ENCODE measurements at places on chromosomes 2 and 18.
A peak's percentile ranks its signal among the peaks of the same experiment; 100 is the strongest.

DNA sequence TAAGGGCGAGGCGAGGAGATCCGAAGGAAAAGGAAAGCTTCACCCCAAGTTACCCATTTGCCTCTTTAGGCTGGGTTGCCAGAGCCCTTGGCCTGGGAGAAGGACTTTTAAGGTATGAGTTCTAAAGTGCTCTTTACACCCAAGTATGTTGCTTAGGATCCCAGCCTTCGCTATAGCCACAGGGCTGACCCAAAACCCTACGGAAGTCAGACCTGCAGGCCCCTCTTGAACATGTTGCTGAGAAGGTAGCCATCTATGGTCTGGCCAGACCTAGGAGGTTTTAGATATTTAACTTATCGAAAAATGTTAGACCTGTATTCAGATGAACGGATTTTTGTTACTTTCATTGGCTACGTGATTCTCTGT lies 95.4 kb downstream of the PMS1 start:
- no peak for DNase-seq

GRCh38 chr2:154911729-154912128 lies 213.2 kb downstream of the KCNJ3 start:
- no peak for DNase-seq

GRCh38 chr2:38581193-38582147 lies 21.3 kb downstream of the HNRNPLL start:
- DNase-seq: peak; percentile 47

GRCh38 chr18:41955688-41956087 lies 654 bp downstream of the PIK3C3 start:
- DNase-seq: no peak

DNA sequence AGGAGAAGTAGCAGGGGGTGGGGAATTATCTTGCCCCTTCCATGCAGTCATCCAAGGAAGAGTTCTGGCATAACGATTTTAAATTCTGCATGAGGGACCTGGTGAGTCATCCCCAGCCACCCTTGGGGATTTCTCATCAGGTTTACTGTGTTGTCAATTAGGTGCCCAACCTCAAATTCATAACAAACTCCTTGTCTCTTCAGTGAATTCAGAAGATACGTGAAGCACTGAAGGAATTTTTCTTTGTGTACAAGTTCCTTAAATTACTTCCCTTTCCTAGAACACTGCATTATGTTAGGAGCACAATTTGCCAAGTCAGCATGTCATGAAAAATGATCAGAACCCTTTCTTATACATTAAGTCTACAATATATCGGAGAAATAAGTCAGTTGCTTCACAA lies 70.8 kb upstream of the NOSTRIN start:
- DNase-seq: no peak

GRCh38 chr2:18077704-18078103 lies 199.2 kb downstream of the KCNS3 start:
- no peak for DNase-seq

GRCh38 chr18:23588836-23589560 lies 2.7 kb upstream of the NPC1 start:
- no peak for DNase-seq

GRCh38 chr2:70553334-70553583 lies 367 bp downstream of the TGFA start:
- DNase-seq: no peak

GRCh38 chr2:192570788-192571187 lies 376.1 kb upstream of the TMEFF2 start:
- DNase-seq: no peak

GRCh38 chr2:222606306-222606705 lies 49.6 kb downstream of the FARSB start:
- DNase-seq: no peak

GRCh38 chr2:211836409-211836808 lies 702.2 kb downstream of the ERBB4 start:
- DNase-seq: no peak

DNA sequence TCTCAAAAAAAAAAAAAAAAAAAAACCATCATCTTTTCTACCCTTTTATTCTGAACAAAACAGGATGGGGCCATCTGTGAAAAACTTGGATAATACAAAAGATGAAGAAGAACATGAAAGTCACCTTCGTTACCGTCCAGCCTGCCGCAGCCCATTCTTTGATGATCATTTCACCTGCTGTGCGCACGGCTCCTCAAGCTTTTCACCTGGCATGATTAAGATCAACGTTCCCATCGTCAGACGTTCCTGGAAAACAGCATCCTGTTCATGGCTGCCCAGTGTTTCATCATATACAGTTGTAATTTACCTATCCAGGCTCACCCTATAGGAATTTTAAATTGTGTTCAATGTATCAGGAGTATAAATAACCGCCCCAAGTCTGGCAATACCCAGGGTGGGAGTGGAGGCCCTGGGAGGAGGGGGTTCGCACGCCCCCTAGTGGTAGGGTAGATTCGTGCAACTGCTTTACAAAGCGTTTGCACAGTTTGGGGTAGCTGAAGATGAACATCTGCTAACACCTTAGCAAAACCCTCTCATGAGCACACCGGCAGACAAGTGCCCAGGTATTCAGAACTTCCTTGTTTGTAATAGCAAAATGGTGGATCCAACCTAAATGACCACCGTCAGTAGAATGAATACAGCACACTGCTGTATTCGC lies 49.0 kb upstream of the GLI2 start:
- DNase-seq: no peak

DNA sequence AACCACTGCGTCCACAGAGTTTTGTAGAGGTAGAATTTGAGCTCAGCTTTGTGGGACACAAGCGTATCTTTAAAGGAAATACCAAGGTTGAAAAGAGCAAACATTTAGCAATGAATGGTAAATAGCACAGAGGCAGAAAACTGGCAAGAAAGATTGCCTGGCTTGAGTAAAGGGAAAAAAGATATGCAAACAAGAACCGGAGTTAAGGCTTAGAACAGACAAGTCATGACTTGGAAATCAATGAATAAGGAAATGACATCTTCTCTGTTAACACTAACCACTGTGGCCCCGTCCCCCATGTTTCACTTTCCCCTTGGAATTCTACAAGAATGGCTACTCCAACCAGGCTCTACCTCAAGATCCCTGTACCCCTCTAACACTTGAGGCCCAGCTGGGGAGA lies 3.8 kb downstream of the STAM2 start:
- DNase-seq: no peak

DNA sequence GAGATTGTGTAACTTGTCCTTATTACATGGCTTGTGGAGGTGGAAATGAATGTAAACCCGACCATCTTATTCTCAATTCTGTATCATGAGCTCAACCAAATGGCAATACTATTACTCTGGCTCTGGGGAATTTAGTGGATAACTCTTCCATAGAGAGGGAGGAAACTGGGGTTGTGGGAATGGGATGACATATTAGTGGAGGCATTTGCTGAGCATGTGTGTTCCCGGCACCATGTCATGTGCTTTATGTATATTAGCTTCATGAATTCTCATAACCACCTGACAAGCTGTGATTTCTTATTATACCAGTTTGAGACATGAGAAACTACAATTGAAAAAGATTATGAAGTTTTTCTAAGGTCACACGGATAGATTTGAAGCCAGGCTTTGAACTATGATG lies 112.8 kb upstream of the TMEFF2 start:
- DNase-seq: no peak

DNA sequence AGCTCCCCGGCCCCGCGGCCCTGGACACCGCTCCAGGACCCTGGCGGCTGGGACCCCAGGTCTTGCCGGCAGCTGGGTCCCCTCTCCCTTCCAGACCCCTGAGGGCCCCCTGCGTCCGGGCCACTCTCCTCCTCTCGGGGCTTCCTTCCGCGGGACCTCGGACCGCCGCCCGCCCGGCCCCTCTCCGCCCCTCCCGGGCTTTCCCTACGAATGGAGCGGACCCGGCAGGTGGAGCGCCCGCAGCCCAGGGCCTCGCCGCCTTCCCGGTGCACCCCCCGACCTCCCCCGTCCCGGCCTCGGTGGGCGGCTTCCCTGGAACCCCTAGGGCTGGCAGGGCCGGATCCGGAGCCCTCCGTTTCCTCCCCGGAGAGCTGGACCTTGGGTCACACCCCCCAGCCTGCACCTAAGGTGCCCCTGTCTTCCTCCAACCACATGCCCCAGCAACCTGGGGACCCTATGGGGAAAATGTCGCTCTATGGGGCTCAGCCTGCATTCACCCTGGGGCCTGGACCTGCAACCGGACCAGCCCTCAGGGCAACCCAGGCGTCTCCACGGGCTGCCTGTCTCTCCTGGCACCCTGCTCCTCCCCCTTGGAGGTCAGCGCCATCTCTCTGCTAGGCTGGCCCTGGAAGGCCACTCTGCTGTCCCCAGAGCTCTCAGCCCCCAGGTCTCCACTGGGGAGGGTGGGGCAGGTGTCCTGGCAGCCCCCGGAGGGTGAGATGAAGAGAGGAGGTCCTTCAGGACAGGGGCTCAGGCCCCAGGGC lies 730 bp downstream of the B3GNT7 start:
- DNase-seq: no peak

DNA sequence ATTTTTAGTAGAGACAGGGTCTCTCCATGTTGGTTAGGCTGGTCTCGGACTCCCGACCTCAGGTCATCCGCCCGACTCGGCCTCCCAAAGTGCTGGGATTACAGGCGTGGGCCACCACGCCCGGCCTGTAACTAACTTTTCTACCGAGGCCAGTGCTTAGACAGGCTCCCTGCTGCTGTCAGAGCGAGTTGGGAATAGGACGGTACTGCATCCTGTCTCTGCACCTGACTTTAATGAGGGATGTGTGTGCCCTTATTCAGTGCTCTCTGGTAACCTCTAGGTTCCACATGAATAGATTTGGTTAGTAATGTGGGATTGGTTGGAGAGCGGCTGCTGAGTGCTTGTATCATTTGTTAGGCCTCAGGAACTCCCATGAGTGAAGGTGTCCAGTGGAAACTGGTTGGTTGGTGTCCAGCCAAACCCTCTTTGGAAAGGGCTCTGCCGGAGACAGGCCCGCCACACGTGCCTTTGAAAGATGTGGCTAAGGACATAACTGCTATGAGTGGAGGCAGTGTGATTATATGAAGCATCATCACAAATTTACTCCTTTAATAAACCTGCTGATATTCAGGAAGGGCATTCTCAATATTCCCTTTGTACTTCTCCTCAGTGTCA lies 36.6 kb downstream of the MYOM1 start:
- DNase-seq: no peak

DNA sequence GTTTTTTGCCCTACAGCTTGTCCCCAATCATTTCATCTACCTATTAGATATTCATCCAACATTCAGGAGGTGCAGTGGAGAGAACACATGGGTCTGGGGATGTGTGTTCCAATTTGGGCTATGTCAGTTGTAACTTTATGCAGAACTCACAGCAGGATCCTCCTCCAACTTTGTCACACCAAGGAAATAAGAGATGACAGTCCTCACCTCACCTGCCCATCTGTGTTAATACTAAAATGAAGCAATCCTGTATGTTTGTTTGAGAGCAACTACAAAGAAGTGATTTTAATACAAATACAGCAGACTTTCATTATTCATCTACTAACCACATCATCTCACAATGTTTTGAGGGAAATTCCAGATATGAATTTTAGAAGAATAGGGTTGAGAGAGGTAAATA lies 126.7 kb downstream of the ARHGAP15 start:
- no peak for DNase-seq

- DNase-seq: no peak
These were observed 35.5 kb upstream of the YWHAQ start for GRCh38 chr2:9666306-9666705.

- no peak for DNase-seq
These were observed 6.5 kb downstream of the TEX261 start for GRCh38 chr2:70988151-70988550.

DNA sequence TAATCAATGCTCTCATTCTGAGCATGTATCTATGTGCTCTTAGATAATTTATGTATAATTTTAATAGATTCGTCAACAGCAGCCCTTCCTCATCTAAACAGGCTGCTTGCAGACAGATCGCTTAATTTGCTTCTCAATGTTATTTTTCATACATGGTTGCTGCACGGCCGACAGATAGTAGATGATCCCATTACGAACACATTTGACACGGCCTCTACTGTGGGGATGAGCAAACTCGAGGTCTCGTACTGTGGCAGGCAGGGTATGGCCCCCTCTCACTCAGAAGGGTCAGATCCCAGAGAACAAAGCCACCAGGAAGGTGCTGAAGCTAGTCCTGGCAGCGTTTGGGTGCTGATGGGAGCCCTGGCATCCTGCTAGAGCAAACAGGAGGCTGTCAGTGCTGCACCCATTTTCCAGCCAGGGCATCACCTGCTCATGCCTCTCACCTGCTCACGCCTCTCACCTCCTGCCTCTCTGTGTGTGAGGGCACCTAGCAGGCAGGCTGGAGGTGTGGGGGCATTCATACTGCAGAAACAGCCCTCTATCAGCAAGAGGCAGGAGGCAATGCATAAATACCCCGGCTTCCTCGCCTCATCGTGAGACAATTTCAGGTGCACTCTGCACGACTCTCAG lies 80.0 kb downstream of the KLHL29 start:
- DNase-seq: no peak

GRCh38 chr2:70828914-70829824 lies 6.4 kb downstream of the CD207 start:
- DNase-seq: no peak

GRCh38 chr2:46495231-46496030 lies 16.1 kb downstream of the TMEM247 start:
- no peak for DNase-seq

DNA sequence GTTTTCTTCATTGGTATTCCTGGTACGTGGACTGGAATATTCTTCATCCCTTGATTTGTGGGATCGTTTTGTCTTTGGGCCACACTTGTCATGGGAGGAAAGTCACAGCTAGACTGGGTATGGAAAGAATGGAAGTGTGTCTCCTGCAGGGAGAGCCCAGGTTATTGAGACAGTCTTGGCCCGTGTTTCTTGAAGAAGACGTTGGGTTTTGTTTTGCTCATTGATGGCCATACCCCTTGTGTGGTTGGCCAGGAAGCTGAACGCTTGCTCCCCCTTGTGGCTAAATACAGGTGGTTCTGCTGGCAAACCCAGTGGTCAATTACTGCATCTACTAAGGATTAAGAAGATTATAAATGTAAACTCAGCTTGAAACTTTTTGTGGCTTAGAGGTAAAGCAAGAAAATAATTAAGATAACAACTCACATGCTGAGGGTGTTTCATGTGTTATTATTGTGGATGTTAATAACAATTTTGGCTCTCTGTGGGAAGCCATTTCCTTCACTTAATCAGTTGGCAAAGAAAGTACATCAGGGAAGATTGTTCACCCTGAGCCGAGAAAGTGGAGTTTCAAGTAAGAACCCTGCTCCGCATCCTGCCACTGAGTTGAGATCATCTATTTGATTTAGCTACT lies 91.8 kb downstream of the NEDD4L start:
- DNase-seq: peak; percentile 54

DNA sequence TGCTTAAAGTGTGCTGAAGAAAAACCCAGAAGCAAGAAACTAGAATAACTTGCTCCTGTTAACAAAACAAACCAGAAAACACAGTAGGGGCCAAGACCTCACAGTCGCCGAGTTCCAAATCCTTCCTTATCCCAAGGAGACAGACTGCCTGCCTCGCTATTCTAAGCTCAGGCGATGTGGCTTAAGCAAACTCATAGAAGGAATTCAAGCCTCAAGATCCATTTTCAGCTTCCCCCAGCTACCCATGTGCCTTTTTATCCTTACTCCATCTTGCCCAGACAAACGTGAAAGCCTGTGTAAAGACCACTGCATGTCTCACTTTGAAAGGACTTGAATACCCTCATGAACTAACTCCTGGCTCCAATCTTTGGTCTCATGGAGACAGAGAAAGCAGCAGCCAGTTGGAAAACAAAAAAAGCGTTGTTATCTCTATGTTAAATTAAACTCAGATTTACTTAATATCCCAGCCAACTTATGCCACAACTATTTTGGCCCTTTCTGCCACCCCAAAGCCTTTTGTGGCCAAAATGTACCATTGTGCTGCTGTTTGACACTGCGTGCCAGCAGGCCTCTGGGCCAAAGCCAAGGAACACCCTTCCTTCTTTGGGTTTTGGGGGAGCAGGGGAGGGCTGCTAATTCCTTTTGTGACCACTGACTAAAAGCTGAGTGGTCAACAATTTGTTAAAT lies 123.2 kb upstream of the FZD5 start:
- DNase-seq: no peak
